ENCODE measurements at places on chromosomes 4 and X. TPM values are rescaled to one million over a fixed set of nuclear protein-coding genes. Genes with fewer than 3 reads are reported as not detected.

BEX3 gene
- 591 TPM for polyA plus RNA-seq

HTR2C gene
- 0.58 TPM for polyA plus RNA-seq

SPANXA1 gene
- not detected for polyA plus RNA-seq

NHS gene
- polyA plus RNA-seq: 20.2 TPM

UGT2B17 gene
- not detected for polyA plus RNA-seq

ZFYVE28 gene
- polyA plus RNA-seq: 1.8 TPM

DDIT4L gene
- polyA plus RNA-seq: 3.7 TPM

PDGFRA gene
- polyA plus RNA-seq: 184 TPM

AMTN gene
- polyA plus RNA-seq: not detected

PAK3 gene
- 5.9 TPM for polyA plus RNA-seq

TMEM271 gene
- not detected for polyA plus RNA-seq

GSX2 gene
- not detected for polyA plus RNA-seq

PPP1R2C gene
- polyA plus RNA-seq: not detected

CRMP1 gene
- 42.9 TPM for polyA plus RNA-seq

ARSH gene
- 0.07 TPM for polyA plus RNA-seq

AMOT gene
- polyA plus RNA-seq: 64.1 TPM

IQSEC2 gene
- polyA plus RNA-seq: 12.3 TPM

FAM47A gene
- polyA plus RNA-seq: not detected

TLR1 gene
- polyA plus RNA-seq: 3.8 TPM

CORIN gene
- polyA plus RNA-seq: 5.2 TPM

NLGN3 gene
- polyA plus RNA-seq: 3.8 TPM

TEX13C gene
- not detected for polyA plus RNA-seq

SPOCK3 gene
- 15.6 TPM for polyA plus RNA-seq

ARMCX1 gene
- polyA plus RNA-seq: 47.7 TPM

TCEAL2 gene
- polyA plus RNA-seq: 20.8 TPM

RHOXF1 gene
- not detected for polyA plus RNA-seq

SHROOM3 gene
- polyA plus RNA-seq: 35.4 TPM

SORCS2 gene
- polyA plus RNA-seq: 6.6 TPM

ABCG2 gene
- polyA plus RNA-seq: 8.5 TPM

SERPINA7 gene
- polyA plus RNA-seq: 0.40 TPM

ADAM29 gene
- 0.08 TPM for polyA plus RNA-seq

GBA3 gene
- 13.9 TPM for polyA plus RNA-seq

TCEAL5 gene
- 14.7 TPM for polyA plus RNA-seq

MAGEA10 gene
- polyA plus RNA-seq: not detected

PARM1 gene
- 58.7 TPM for polyA plus RNA-seq

UBL4A gene
- polyA plus RNA-seq: 29.3 TPM

SYTL4 gene
- polyA plus RNA-seq: 27.9 TPM

CFAP47 gene
- polyA plus RNA-seq: 0.75 TPM

ATP8A1 gene
- polyA plus RNA-seq: 31.9 TPM

AADAT gene
- 23.9 TPM for polyA plus RNA-seq

NEUROG2 gene
- not detected for polyA plus RNA-seq

FTHL17 gene
- not detected for polyA plus RNA-seq

SPANXN4 gene
- not detected for polyA plus RNA-seq

NPNT gene
- polyA plus RNA-seq: 207 TPM

OTUD6A gene
- polyA plus RNA-seq: not detected

BST1 gene
- polyA plus RNA-seq: 14.4 TPM

SMIM31 gene
- 0.18 TPM for polyA plus RNA-seq

FOXP3 gene
- polyA plus RNA-seq: 0.82 TPM

ACOT9 gene
- polyA plus RNA-seq: 27.5 TPM

SHROOM4 gene
- polyA plus RNA-seq: 16.1 TPM

NOCT gene
- 6.2 TPM for polyA plus RNA-seq

BBS12 gene
- 14.8 TPM for polyA plus RNA-seq

VGLL1 gene
- 10.5 TPM for polyA plus RNA-seq

MAGEC1 gene
- not detected for polyA plus RNA-seq

MED14 gene
- 46.1 TPM for polyA plus RNA-seq

SCML1 gene
- 20.8 TPM for polyA plus RNA-seq

VSIG4 gene
- 4.6 TPM for polyA plus RNA-seq
